Placental epithelial cell (primary cell): ENCODE measurements at places on chromosomes 7 and 10. TPM values are rescaled to one million over a fixed set of nuclear protein-coding genes. Genes with fewer than 3 reads are reported as not detected.

SMKR1 gene
- total RNA-seq: not detected in 2 replicates

FEZF1 gene
- total RNA-seq: 0.39 TPM in 1 of 2 replicates, not detected in the other

MSMB gene
- total RNA-seq: not detected in 2 replicates

IFIT1B gene
- 0.11 TPM in 1 of 2 replicates, not detected in the other for total RNA-seq

AKR1D1 gene
- total RNA-seq: not detected in 2 replicates

DLX6 gene
- total RNA-seq: not detected in 2 replicates

OPN4 gene
- total RNA-seq: not detected in 2 replicates
